NCI-H146 (cell line): ENCODE measurements at places on chromosomes 2 and 18.

GRCh38 chr2:127255146-127255545, 35.0 kb upstream of the CYP27C1 start:
- DNase-seq, result no peak

- DNase-seq, result peak; percentile 43
Measured at GRCh38 chr2:10378189-10378588, 69.9 kb downstream of the ODC1 start.

GRCh38 chr2:32743480-32744236, 115.8 kb downstream of the TTC27 start:
- DNase-seq, result no peak

GRCh38 chr2:241065355-241065803, 36.7 kb downstream of the MTERF4 start:
- DNase-seq, result no peak

GRCh38 chr2:184920451-184920965, 322.2 kb downstream of the ZNF804A start:
- no peak for DNase-seq
